ENCODE measurements at places on chromosomes 13 and 19.
A peak's percentile ranks its signal among the peaks of the same experiment; 100 is the strongest.

- DNase-seq, result no peak
Observed at GRCh38 chr13:37457612-37458011, 141.0 kb downstream of the POSTN start.

GRCh38 chr13:80462037-80462436 lies 121.1 kb upstream of the SPRY2 start:
- DNase-seq, result no peak

DNA sequence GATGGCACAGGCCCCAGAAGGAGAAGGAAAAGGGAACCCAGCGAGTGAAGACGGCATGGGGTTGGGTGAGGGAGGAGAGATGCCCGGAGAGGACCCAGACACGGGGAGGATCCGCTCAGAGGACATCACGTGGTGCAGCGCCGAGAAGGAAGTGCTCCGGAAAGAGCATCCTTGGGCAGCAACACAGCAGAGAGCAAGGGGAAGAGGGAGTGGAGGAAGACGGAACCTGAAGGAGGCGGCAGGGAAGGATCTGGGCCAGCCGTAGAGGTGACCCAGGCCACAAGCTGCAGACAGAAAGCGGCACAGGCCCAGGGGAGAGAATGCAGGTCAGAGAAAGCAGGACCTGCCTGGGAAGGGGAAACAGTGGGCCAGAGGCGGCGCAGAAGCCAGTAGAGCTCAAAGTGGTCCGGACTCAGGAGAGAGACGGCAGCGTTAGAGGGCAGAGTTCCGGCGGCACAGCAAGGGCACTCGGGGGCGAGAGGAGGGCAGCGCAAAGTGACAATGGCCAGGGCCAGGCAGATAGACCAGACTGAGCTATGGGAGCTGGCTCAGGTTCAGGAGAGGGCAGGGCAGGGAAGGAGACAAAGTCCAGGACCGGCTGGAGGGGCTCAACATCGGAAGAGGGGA lies 1.1 kb downstream of the PPP1R12C start:
- peak; percentile 62 for DNase-seq

DNA sequence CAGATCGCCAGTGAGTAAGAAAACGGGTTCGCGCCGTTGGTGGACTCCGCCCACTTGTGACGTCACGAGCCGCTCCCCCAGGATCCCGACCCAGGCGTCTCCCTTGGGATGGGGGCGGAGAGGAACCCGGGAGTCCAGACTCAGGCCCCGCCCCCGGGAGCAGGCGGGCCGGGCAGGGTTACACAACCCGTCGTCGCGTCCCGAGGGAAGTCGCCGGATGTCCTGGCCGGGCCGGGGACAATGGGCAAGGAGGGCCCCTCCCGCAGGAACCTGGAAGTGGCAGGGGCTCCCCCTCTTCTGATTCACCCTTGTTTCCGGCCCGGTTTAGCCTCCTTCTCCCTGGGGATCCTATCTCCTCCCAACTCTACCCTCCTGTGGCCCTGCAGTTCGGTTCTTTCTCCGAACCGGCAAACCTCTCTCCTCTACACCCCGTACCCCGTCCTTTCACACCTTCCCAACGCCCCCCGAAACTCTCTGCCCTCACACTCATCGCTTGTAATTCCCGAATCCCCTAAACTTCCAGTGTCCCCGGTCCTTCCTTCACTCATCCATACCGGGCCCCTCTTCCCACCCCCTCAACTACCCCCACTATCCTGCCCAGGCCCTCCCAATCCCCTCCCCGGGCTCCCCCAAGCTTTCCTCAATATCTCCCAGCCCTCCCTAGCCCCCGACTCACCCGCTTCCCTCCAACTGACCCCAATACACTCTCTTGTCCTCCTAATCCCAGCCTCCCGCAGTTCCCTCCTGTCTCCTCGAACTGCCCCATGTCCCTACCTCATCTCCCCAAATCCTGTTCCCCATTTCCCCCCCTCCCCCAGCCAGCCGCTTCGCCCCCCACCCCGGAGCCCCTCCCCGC lies 20.0 kb upstream of the ERCC1 start:
- no peak for DNase-seq

DNA sequence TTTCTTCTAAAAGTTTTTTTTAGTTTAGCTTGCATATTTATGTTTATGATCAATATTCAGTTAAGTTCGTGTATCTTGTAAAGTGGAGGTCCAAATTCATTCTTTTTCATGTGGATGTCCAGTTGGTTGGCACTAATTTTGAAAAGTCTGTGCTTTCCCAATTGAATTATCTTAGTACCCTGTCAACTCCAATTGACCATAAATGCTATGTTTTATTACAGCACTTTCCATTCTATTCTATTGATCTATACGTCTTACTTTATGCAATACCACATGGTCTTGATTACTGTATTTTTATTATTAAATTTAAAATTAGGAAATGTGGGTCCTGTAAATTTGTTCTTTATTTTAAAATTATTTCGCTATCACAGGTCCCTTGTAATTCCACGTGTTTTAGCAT lies 837.6 kb upstream of the SLC10A2 start:
- no peak for DNase-seq

- DNase-seq, result no peak
Observed at GRCh38 chr19:30587869-30588268, 215.7 kb downstream of the ZNF536 start.

- no peak for DNase-seq
Observed at GRCh38 chr13:99686157-99686572, 184.9 kb downstream of the TM9SF2 start.

DNA sequence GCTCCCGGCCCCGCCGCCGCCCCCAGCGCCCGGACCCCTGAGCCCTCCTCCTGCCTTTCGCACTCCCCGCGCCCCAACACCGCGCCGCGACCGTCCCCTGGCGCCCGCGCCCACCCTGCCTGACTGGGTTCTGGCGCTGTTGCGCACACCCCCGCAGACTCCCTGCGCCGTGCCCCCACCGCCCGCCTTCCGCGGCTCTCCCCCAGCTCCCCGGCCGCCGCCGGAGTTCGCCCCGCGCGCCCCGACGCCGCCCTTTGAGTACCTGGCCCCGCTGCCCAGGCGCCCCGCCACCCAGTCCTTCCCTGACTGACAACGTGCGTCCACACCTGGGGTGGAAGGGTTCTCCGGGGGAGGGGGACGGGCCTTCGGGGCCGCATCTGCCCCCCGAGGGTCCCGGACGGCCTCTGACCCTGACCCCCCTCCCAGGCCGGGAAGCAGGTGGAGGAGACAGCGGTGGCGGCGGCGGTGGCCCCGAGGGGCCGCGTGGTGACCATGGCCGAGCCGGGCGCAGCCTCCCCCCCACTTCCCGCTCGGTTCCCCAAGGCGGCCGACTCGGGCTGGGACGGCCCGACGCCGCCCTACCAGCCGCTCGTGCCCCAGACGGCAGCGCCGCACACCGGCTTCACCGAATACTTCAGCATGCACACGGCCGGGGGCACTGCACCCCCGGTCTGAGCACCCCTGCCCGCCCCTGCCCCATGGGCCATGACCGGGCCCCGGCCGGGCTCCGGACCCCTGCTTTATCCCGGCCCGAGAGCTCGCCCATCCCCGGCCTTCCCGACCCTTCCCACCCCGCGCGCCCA lies 1.4 kb upstream of the MEGF8 start:
- DNase-seq, result no peak

DNA sequence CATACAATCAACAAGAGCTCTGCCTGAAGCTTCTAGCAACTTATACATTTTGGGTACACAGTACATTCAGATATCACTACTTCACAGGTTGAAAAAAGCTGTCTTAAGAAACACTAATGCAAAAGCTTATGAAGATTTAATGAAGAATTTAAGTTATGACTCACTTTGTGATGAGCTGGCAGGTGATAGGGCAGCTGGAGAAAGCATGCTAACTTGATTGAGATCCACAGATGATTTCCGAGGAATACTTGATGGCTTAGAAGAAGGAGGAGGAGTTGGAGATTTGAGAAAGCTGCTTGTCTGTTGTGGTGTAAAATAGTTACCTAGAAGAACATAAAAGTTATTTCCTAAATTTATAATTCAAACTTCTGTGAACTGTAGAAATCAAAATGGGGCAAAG lies 23.3 kb downstream of the EXOSC8 start:
- DNase-seq, result no peak

- no peak for DNase-seq
Observed at GRCh38 chr13:24748061-24748400, 15.9 kb upstream of the RNF17 start.

DNA sequence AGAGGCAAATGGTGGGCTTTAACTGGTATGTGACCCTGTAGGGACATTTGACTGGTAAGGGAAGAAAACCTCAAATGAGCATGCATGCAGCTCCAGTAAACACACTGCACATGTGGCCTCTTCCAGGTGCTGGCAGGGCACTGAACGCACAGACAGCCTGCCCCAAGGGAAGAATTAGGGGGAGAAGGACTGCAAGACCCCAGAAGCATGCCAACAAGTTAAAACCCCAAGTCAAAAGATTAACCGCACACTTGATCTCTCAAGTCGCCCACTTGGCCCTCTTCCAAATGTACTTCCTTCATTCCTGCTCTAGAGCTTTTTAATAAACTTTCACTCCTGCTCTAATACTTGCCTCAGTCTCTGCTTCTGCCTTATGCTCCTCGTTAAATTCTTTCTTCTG lies 46.9 kb upstream of the SLITRK1 start:
- no peak for DNase-seq

- DNase-seq, result no peak
Observed at GRCh38 chr13:61880578-61881283, 465.1 kb upstream of the PCDH20 start.

All from GM18507 (cell line).